Bone marrow (tissue), 2 donors: ENCODE measurements at places on chromosomes 7 and 10.

DNA sequence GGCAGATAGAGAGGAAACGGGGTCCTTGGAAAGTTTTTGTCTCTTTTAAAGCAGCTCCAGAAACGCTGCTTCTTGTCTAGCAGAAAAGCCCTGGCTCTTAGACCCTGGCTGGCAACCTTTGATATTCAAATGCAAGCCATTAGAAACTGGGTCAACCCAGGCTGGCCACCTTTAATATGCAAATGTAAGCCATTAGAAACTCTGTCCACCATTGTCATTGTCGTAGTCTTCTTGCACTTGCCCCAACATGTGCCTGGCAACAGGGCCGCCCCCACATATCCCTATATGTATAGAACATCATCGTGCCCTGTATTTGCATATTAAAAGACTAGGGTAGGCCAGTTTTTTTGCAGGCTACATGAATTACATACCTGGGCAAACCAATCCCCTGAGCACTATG is 621.3 kb upstream of the DPP6 start:
- no peak for DNase-seq

- DNase-seq, result no peak
Observed at GRCh38 chr7:129356176-129356575, 78.1 kb upstream of the STRIP2 start.

GRCh38 chr7:146660839-146661238 is 544.2 kb downstream of the CNTNAP2 start:
- no peak for DNase-seq

GRCh38 chr10:132616996-132617736 is 79.6 kb downstream of the INPP5A start:
- no peak for DNase-seq

DNA sequence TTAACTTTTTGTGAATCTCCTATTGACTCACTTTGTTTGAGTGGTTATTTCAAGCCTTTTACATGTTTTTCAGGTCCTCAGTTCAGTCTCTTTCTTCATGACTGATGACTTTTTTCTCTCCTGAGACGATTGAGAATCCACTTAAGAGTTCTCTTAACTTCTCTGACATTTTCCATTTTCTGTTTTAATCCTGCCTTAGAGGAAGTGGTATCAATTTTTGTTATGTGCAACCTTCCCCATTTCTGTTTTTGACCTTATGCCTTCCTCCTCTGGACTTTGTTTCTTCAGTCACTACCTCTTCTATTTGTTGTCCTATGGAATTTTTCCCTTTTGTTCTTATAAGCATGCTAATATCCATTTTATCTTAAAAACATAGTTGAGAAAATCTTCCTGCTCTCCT is 2.4 kb downstream of the PSMC2 start:
- DNase-seq, result no peak

DNA sequence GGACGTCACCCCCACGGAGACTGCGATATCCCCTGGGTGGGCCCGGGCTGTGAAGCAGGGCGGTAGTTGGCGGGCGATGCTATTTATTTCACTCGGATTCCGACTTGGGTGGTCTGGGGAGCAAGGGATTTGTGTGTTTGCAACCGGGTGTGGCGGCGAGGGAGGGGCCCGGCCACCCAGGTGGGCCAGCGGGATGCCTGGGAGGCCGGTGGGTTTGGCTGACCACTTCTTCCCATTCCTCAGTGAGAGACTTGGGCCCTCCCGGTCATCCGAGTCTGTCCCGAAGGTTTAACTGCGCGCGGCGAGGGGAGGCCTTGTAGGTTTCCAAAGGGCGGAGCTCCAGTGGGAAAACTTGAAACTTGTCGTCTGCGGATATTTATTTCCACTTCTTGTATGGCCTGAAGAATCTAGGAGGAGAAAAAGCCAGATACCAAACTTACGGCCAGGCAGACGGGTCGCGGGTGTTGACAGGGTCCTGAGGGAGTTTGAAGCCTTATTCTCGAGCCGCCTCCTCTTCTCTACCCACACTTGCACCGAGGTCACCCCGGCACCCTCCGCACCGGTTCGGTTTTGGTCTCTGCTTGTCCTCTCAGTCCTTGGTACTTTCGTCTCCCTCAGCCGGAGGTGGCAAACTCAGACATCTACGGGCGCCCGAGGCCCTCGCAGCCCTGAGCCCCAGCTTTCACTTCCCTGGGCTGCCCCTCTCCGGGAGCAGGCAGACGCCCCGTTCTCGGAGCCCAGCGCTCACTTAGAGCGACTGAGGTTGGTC is 17.9 kb downstream of the ZNF316 start:
- no peak for DNase-seq

DNA sequence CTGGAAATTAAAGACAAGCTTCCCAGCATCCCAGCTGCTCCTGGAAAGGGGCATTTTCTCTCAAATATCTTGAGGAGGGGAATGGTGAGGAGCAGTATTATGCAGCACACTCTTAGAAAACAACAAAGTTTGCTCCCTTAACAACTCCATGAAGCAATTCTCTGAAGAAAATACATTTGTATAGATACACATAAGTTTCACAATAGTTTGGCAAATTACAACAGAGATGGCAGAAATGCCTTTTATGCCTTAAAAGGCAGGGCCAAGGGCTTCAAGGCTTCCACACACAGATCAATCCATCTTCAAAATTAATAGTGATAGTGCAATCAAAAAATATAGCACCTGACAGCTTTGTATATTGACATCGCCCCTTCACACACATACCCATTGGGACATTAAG is 12.2 kb downstream of the DGKI start:
- DNase-seq, result no peak

GRCh38 chr10:62726142-62726541 is 78.4 kb upstream of the ADO start:
- DNase-seq, result no peak
